ENCODE measurements at places on chromosomes 4 and X. TPM values are rescaled to one million over a fixed set of nuclear protein-coding genes. Genes with fewer than 3 reads are reported as not detected.

DNA sequence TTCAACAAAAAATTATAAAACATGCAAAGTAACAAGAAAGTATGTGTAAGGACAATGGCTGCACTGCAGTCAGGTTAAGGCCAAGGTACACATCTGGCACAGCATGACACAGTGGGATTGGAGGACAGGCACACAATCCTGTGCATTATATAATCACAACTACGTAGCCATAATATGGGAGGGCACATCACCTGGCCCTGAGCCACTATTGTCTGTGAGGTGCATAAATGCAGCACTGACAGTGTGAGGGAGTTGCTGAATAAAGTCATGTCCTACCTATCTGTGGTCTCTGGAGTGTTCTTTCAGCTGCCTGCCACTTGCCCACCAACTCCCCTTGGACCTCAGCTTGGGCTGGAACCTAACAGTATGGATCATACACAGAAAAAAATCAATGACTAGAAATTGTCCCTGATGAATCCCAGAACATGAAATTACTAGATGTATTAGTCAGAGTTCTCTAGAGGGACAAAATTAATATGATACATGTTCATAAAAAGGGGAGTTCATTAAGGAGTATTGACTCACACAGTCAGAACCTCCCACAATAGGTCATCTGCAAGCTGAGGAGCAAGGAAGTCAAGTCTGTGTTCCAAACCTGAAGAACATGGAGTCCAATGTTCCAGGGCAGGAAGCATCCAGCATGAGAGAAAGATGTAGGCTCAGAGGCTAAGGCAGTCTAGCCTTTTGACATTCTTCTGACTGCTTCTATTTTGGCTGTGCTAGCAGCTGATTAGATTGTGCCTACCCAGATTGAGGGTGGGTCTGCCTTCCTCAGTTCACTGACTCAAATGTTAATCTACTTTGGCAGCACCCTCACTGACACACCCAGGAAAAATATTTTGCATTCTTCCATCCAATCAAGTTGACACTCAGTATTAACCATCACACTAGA lies 46.4 kb upstream of the KCTD8 start:
- DNase-seq, result no peak
- no peak overlapping the region for H3K27ac ChIP-seq
- H3K4me1 ChIP-seq, result no peaks in the 10 kb centered on the region

DNA sequence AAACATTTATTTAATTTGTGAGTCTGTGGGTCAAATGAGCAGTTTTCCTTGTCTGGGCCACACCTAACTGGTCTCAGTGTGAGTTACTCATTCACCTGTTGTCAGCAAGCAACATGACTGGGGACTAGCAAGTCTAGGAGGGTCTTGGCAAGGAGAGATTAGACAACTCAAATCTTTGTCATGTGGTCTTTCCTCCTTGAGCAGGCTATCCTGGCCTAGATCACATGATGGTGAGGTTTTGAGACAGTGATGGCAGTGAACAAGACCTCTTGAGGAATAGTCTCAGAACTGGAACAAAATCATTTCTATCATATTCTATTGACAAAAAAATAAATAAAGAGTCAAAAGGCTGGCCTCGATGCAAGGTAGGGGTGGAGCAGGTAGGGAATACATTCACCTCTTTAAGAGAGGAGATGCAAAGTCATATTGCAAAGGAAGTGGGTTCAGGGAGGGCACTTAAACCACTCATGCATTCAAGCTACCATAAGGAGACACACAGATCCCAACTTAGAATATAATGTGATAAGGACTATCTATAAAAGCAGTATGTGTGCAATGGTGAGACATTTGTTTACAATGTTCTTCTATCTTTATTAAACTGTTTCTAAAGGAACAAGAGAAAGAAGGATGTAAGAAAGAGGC lies 135.7 kb downstream of the ZNF330 start:
- H3K27me3 ChIP-seq, result no peaks in the 10 kb centered on the region
- H3K36me3 ChIP-seq, result no peaks in the 10 kb centered on the region
- no peaks in the 10 kb centered on the region for H3K4me1 ChIP-seq
- no peak overlapping the region for H3K4me3 ChIP-seq
- no peak for DNase-seq

DNA sequence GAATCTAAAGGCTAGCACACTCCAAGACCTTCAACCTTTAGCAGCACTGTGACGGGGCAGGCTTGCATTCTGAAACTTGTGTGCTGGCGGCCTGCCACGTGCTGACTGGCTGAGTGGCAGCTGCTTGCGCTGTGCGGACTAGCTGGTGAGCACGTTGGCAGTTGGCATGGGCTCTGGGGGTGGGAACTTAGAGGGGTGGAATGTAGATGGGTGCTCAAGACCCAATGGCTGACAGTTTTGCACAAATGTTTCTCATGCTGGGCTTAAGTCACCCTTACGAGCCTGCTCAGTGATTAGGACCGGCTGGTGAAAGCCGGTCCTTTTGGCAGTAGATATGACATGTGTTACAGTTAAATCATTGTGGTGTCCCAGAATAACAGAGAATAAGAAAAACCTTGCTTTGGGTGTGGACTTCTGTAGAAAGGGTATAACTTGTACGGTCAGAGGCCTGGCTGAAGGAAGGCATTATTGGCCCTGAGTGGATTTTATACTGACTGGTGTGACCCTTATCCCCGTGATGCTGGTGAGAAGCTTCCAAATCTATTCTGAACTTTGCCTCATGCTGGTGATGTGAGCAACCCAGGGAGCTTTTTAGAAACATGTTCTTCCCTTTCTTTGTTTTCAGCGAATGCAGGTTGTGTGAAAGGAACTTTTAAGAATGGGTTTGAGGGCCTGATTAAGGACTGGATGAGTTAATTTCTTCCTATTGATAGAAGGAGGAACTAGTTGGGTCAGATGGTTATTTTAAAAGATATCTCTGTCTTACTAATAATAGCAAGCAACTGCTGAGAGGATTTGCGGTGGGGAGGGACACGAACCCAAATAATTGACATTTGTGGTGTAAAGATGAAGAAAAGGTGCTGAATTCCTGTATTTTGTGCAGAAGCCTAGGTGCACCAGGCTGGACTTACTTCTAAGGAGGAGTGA lies 107.4 kb upstream of the SLC4A4 start:
- no peaks in the 10 kb centered on the region for H3K36me3 ChIP-seq
- no peak for DNase-seq
- H3K27ac ChIP-seq, result no peak overlapping the region
- H3K4me1 ChIP-seq, result no peaks in the 10 kb centered on the region
- peaks cover 9% of the 10 kb centered on the region for H3K27me3 ChIP-seq

GRCh38 chr4:8383451-8384160 lies 56.9 kb downstream of the ACOX3 start:
- H3K27ac ChIP-seq, result no peak overlapping the region
- H3K4me3 ChIP-seq, result no peak overlapping the region
- no peak for DNase-seq

The CD99L2 gene
- 9.0 TPM for total RNA-seq

- H3K27ac ChIP-seq, result no peak overlapping the region
- no peaks in the 10 kb centered on the region for H3K36me3 ChIP-seq
- H3K4me1 ChIP-seq, result no peaks in the 10 kb centered on the region
- no peak overlapping the region for H3K4me3 ChIP-seq
- no peaks in the 10 kb centered on the region for H3K27me3 ChIP-seq
- no peak for DNase-seq
Observed at GRCh38 chrX:30373951-30374350, 64.8 kb upstream of the NR0B1 start.

The CENPVL1 gene
- not detected for total RNA-seq

DNA sequence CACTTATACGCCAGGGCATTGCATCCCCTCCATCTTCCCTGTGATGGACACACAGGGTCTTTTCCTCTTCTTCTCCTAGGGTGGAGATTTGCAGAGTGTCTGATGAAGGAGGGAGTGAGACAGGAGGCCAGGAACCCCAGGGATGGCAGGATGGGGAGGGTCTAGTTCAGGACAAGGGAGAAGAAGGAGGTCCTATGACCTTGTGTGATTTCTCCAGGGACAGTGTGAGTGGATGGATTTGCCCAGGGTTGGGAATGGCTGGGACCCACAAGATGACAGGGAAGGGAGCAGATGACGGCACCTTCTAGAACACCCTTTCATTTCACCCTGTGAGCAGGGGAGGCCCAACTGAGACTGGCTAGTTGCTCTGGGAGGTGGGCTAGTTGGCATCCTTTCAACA lies 34.2 kb downstream of the CYTL1 start:
- no peaks in the 10 kb centered on the region for H3K36me3 ChIP-seq
- no peak for DNase-seq
- H3K4me3 ChIP-seq, result no peak overlapping the region
- no peaks in the 10 kb centered on the region for H3K4me1 ChIP-seq

- no peaks in the 10 kb centered on the region for H3K27me3 ChIP-seq
- H3K36me3 ChIP-seq, result no peaks in the 10 kb centered on the region
- DNase-seq, result no peak
Observed at GRCh38 chr4:61522312-61522711, 322.2 kb downstream of the ADGRL3 start.
